Mesothelial cell of epicardium (in vitro differentiated cells): ENCODE measurements at places on chromosomes 5 and 9.

DNA sequence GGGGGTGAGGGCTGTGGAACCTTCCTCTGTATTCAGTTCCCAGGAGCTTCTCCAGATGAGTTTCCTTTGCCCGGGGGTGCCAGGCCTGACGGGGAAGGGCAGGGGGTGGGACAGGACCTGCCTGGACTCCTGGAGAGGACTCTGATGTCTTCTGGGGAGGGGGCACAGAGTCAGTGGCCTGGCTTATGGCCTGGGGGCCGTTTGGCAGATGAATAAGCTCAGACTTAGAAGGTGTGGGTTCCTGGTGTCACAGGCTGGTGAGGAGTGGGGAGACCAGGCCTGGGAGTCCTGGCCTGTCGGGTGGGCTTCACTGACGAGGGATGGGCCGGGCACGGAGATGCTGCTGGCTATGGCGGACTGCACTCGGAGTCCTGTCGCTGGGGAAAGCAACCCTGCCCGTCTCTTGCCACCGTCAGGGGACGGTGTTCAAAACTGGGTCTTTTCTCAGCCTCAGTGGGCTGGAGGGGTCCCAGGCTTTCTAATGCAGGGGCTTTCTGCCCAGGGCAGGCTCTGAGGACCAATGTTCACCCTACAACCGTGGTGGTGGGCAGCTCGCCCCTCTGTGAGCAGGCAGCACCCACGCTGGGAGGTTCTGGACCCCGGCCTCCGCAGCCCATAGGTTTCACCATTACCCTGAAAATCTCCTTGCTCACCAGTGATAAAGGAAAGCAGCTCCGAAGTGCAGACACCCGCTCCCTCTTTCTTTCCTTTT is 16.2 kb downstream of the COL5A1 start:
- no peak for DNase-seq

- DNase-seq: no peak
These were observed 17.5 kb upstream of the PHF19 start for GRCh38 chr9:120894321-120895148.

GRCh38 chr9:136355616-136356557 is 7.7 kb downstream of the DNLZ start:
- DNase-seq: no peak

- peak; percentile 83 for DNase-seq
These were observed at the start of gene CTNND2 for GRCh38 chr5:11904265-11904906. Gene CTNND2 (minus strand): TSS chr5:11904446. CDS start chr5:11903853, 593 bp downstream.

DNA sequence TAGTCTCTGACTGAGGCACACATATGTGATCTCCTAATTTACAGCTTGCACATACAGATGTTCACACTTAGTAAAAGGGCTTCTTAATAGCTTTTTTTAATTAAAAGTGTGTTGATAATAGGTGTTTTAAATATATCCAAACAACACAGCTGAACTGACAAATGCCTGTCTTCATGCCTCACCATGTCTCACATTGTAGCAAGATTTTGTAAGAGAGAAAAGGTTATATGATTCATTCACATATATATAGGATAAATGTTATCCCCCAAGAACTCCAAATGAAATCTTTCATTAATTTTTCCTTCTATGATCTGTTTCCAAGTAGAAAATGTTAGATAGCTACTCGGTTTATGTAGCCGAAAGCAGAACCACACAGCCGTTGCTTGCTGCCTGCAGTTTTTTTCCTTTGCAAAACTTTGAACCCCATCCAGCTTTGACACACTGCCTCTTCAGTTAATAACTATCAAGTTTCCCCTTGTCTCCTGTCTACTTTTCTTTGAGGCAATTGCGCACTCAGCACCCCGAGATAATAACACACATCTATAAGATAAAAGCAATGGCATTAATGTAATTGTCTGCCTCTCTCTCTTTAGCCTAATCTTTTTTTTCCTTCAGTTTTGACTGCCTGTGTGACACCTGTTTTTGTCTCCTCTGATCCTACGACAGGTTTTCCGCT is 299.2 kb downstream of the BNC2 start:
- DNase-seq: no peak

DNA sequence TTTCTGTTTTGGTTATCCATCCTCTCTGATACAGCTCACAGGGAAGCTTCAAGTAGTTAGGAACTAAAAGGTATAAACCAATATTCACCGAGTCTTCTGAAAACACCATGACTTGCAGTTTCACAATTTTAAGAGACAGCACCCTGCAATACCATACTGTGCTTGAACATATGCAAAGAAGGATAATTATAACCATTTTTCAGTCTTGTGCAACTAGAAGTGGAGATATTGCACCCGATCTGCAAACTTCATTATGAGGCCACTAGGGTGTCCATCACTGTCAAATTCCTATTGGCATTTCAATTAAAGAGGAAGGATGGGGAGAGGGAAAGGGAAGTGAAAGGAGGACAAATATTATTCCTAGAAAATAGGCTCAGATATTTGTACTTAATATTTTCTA is 32.4 kb upstream of the CEP120 start:
- DNase-seq: no peak

DNA sequence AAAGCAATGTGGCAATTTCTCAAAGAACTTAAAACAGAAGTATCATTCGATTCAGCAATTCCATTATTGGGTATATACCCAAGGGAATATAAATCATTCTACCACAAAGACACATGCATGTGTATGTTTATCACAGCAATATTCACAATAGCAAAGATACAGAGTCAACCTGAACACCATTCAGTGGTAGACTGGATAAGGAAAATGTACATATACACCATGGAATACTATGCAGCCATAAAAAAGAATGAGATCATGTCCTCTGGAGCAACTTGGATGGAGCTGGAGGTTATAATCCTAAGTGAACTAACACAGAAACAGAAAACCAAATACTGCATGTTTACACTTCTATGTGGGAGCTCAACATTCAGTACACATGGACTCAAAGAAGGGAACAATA is 21.4 kb upstream of the FYB1 start:
- no peak for DNase-seq

GRCh38 chr9:12908895-12909294 is 134.1 kb downstream of the LURAP1L start:
- no peak for DNase-seq

GRCh38 chr5:21823588-21823987 is 1029.6 kb downstream of the CDH12 start:
- no peak for DNase-seq

DNA sequence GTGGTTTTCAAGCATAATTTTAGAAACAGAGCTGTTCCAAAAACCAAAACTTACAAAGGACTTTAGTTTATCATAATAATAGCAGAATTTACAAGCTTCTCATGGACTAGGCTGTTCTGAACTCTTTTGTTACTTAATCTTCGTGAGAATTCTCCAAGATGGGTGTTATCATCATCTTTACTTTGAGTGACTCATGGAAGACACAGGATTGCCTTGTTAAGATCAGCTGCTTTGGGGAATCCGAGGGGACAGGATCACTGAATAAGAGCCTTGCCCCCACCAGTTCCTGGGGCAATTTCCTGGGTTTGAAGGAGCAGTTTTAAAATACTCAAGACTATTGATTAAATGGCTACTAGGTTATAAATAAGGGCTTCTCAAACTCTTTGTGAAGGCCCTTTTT is 80.5 kb downstream of the CFAP90 start:
- DNase-seq: no peak

- no peak for DNase-seq
These were observed 119.1 kb upstream of the HAPLN1 start for GRCh38 chr5:83839788-83840187.

- no peak for DNase-seq
These were observed 357.5 kb downstream of the SH3GL2 start for GRCh38 chr9:17936365-17936764.

DNA sequence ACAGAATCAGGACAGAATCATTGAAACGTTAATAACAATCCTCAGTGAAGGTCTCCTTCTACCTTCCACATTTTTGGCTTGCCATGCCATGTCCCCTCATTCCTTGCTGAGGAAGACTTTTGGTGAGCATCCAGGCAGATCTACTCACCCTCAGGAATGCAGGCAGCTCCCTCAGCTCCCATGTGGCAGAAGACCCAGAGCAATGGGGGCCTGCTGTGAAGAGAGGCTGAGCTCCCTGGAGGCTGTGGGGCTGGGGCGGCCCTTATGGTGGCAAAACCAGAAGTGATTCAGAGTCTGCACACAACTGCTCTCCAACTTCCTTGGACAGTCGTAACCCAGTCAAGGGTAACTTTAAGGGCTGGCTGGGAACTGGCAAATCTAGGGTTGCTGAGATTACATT is 247.2 kb upstream of the EFNA5 start:
- no peak for DNase-seq

DNA sequence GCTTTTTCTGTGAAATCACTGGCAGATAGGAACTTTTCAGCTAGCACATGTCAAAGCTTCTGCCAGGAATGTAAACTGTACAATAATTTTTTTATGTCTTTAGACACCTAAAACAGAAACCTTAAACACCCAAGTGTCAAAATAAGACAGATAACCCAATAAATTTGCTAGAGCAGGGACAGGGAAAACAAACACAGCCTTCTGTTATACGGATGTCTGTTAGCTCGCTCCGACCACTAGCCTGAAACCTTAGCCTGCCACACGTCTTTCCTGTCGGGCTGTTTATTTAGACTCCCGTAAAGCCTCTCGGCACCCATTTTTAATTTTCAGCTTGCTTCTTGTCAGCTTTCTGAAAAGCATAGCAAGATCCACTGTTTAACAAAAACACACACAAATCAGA is 355.4 kb upstream of the SLC24A2 start:
- DNase-seq: no peak

DNA sequence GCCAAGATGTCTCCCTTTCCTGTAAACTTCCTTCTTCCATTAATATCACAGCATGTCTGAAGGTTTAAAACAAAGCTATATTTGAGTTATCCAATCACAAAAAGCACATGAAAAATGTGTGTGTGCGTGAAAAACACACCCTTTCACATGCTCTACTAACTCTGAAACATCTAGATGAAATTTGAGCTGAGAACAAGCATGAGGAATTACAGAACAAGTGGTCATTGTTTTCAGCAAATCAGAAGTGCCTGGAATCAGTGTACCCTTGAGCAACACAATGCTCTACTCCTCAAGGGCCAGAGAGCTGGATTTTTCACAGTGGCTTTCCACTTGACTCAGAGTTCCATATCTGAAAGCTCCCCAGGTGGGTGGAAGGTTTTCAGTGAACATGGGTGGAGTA is 255.9 kb downstream of the PSAT1 start:
- no peak for DNase-seq

DNA sequence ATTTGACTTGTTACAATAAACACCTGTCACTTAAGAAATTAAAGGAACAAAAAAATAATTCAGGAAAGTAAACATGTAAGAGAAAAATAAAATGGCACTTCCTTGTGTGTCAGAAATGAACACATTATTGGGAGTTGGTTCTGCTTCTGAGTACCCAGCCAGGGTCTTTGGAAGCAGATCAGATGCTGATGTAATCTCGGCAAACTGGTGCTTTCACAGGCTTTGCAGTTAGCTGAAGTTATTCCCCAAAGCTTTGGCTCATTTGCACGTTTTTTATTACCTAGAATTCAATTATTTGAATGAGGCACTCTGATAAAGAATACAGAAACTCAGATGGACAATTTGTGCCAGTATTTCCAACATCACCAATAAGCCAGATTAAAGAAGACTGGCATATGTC is 10.9 kb downstream of the CDH18 start:
- DNase-seq: no peak

GRCh38 chr5:148541054-148541835 is 113.1 kb downstream of the HTR4 start:
- DNase-seq: no peak

DNA sequence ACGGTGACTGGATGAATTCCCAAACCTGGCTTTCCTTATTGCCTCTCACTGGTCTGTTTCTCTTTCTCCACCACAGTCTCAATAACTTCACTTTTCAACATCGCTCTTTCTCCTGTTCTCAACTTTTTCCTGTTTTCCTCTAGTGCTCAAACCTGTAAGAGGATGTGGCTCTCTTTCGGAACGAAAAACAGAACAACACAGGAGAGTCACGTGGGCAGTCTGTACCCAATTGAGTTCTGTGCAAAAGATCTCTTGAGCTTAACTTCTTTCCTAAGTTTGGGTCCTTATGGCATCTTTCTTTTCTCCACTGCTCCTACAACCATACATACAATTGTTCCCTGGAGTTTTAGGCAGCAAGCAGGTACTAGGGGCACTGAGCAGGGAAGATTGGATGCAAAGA is 8.9 kb downstream of the HAVCR1 start:
- no peak for DNase-seq
